Calu3 (cell line): ENCODE measurements at places on chromosomes 16 and 17. TPM values are rescaled to one million over a fixed set of nuclear protein-coding genes. Genes with fewer than 3 reads are reported as not detected.

The SRL gene
- 0.12 TPM in 1 of 2 replicates, not detected in the other for total RNA-seq

The EVPL gene
- 51.8 and 59.7 TPM in 2 replicates for total RNA-seq

The ACSM5 gene
- not detected in 2 replicates for total RNA-seq

The SYT17 gene
- total RNA-seq, result 10.6 and 16.6 TPM in 2 replicates

GRCh38 chr17:9432934-9433421 lies 142.6 kb downstream of the STX8 start:
- no peak for DNase-seq

DNA sequence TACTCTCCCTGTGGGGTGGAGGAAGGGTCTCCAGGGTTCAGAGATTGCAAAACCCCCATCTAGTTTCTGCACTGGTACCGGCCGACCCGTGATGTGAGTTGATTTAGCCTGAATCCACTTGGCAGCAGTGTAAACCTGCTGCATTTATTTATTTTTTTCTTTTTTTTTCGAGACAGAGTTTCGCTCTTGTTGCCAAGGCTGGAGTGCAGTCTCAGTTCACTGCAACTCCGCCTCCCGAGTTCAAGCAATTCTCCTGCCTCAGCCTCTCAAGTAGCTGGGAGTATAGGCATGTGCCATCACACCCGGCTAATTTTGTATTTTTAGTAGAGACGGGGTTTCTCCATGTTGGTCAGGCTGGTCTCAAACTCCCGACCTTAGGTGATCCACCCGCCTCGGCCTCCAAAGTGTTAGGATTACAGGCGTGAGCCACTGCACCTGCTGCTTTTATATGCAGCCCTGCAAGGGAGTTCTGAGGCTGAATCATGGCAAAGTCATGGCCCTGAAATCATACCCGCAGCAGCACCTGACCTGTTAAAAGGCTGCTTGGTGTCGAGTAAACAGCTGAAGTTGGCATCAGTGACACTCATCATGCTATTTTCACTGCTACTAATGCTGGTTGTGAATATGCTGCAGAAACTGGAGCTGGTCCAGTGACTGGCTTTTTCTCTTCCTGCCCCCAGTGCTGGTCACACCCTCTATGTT lies 21.4 kb downstream of the DEXI start:
- DNase-seq, result no peak

DNA sequence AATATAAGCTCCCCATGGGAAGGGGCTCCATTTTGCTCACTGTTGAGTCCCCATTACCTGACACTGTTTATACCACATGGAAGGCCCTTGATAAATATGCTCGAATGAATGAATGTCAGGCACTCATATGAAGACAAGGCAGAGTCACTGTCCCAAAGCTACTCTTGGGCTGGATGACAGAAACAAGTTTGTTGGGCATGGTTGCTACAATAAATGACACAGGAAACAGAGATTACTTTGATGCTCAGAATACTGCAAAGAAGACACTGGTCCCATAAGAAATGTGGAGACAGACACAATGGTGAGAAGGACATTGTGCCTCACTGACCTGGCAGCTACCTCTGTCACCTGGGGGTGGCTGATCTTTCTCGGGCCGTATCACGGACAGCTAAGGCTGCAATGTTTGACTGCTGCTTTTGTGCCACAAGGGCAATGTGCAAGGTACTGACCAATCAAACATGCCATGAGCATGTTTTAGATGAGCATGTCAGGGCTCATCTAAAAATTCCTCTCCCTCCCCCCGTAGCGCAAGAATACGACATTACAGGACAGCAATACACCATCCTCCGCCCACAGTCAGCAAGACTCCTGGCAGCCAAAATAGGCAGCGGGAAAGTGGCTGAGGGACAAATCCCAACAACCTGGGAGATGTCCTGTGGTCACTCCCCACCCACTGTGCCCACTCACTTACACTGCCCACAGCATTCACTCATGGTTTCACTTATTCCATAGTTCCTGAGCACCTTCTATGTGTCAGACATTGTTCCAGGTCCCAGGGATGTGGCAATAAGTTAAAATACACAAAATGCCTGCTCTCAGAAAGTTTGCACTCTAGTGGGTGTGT lies 5.0 kb downstream of the PIK3R6 start:
- no peak for DNase-seq

DNA sequence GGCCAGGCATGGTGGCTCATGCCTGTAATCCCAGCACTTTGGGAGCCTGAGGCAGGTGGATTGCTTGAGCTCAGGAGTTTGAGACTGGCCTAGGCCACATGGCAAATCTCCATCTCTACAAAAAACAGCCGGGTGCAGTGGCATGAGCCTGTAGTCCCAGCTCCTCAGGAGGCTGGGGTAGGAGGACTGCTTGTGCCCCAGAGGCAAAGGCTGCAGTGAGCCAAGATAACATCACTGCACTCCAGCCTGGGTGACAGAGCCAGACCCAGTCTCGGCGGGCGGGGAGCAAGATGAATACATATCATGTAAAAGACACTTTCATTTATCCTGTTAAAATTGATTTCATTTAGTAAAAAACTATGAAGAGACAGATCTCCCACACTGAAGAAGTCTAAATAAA lies 54.6 kb downstream of the CREBBP start:
- no peak for DNase-seq

GRCh38 chr17:80691784-80692183 lies 147.1 kb downstream of the RPTOR start:
- DNase-seq, result no peak

DNA sequence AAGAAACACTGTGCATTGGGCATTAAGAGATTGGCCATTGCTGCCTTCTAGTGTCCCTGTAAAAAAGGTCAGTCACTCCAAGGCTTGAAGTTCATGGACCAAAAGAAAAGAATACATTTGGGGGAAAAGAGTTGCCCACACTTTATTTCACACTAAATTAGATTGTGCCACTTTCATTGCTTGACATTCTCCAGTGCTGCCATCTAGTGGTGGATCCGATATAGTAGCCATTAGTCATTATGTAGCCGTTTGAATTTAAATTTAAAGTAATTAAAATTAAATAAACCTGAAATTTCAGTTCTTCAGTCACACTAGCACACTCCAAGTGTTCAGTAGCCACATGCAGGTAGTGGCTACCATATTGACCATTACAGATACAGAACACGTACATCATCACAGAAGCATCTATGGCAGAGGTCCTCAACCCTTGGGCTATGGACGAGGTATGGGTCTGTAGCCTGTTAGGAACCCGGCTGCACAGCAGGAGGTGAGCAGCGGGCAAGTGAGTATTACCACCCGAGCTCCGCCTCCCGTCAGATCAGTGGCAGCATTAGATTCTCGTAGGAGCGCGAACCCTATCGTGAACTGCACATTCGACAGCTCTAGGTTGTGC lies 21.9 kb upstream of the CDH5 start:
- peak; percentile 68 for DNase-seq

GRCh38 chr17:4931963-4932362 lies at the start of gene GP1BA:
GP1BA (plus strand) TSS chr17:4932277; CDS start chr17:4932605, 328 bp downstream.
- DNase-seq, result no peak

GRCh38 chr17:75762513-75763268 lies 2.3 kb downstream of the GALK1 start:
- DNase-seq, result no peak

DNA sequence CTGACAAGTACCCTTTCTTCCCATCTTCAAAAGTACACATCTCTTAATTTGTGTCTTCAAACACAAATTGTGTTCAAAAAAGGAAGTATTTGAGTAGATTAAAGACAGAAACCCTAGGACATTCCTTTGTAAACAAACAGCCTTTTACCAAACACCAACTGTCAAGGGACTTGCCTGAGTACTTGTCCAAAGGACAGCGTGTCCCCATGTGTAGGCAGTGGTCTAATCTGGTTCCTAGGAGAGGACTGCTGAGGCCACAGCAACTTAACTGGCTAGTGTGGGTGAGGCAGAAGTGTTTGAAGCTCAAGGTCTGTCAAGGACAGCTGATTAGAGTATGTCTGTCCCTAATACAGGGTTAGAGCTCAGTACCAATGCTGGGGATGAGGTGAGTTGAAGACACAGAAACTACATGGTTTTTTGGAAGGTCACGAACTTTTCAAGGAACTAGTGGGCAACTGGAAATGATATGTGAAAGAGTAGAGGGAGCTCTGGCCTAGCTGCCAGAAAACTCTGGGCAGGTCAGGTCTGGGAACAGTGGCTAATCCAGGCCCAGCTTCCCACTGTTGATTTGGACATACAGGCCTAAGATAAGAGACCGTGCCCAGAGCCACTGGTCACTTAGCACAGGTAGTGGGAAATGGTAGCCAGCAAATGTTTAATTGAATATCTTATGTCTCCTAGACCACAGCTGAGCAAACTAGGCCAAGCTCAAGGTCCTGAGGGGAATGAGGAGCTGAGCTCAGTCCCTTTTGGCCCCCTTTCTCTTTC lies 10.1 kb downstream of the HMOX2 start:
- no peak for DNase-seq

DNA sequence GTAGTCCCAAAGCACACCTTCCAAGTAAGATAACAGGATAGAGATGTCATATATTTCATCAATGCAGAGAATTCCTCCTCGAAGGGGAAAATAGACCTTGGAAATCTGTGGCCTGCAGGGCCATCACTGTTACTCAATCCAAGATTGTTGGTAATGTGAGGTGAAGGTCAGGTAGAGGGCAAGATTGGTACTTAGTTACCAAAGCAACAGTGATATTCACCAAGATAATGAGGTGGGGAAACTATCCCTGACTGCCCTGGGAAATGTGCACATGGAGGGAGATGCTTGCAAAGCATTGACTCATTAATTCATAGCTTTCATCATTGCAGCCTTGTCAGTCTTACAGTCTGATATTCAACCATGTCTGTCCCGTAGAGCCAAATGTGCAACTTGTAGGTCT lies 234.1 kb upstream of the MON1B start:
- DNase-seq, result no peak
